ENCODE measurements at places on chromosomes 5 and 9. TPM values are rescaled to one million over a fixed set of nuclear protein-coding genes. Genes with fewer than 3 reads are reported as not detected.

DNA sequence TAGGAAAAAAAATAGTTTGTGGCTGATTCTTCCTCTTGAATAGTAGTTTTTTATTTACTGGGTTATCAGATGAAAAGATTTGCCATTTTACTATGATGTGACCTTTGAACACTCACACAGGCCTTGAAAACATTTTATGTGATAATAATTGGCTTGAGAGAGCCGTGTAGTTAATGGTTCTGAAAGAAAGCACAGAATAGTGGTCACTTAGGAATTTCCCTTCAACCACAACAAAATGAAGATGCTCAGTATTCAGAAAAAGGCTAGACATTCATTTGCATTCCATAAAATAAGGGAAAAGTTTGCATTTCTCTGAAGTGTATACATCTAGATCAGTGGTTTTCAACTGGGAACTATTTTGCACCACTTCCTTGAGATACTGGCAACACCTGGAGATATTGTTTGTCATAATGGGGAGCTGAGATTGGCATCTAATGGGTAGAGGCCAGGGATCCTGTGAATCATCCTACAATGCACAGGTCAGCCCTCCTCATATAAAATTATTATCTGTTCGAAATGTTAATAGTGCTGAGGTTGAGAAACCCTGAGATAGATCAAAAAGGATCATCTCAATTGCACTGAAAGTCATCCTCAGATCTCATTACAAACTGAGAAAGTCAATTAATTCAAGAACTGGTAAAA lies 446.4 kb upstream of the CCNG1 start:
- DNase-seq = no peak

FRRS1L gene
- total RNA-seq = not detected

ITGA2 gene
- total RNA-seq = 24.3 TPM

CACNA1B gene
- not detected for total RNA-seq

DNA sequence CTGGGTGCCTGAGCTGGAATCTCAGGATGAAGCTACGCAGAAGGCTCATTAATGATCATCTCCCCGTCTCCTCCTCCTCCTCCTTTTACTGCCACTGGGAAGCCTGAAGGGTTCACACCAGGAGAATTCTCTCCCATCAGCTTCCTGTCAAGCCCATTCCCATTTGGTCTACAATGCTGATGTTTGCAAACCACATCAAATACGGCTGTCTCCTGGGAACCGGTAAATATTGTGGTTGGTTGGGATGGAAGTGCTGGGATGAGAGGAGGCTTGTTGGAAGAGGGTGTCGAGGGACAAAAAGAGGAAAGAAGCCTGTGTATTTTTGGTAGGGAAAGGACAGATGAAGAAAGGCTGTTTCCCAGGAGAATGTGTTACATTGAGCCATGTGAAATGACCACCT lies 13.2 kb upstream of the S1PR3 start:
- DNase-seq = no peak

DNA sequence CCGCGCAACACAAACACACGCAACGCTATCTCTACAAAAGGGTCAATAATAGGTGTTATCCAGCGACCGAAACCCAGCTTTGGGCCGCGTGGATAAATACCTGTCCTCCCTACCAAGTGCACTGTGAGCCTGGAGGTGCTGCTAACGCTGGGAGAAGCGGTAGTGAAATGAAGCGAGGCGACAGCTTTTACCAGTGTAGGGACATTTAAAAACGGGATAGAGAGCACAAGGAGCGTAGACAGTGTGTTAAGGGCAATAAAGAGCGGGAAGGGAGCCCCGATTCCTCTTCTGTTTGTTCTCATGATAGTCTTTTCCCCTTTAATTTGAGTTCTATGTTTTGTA lies 421 bp upstream of the DEPDC1B start:
- DNase-seq = no peak

Measured in GM23248 (cell line).